NCI-H2081 treated with DMSO at 0.1 percent for 48 hours (cell line): ENCODE measurements at places on chromosomes 3 and 15.

DNA sequence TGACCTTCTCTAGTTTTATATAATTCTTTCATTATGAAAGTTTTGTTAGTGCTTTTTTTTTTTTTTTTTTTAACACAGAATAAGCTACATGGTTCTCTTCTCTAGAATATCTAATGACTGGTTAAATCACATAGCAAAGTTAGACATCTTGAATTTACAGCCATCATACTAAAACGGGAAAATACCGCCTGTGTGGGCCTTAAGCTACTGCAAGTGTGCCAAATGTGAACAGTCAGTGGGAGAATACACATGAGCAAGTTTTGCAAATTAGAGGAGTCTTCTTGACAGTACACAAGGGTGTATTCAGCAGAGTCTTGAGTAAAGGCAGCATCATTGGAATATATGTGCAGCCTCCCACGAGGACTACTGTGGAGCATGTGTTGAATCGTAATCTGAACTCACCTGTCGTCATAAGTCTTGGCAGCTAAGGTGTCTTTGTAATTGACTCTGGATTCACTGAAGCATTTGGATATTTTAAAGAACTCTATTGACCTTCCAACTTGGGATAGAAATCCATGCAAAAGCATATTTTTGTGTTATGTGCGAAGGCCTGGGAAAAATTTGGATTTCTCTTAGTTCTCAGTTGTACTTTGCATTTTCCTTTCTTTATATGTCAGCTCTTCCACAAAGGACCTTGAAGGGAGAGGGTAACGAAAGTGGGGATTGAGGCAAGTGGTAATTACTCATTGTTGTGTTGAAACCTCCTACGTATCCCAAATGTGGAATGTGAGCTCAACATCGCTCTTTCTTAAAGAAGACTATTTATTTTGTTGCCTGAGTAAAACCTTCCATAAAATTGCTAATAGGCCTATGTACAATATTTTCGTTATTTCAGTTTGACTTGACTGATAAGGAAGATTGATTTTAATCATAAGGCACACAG, 117.4 kb downstream of the ATG7 start:
- DNase-seq, result no peak

GRCh38 chr3:57699591-57699990, 6.7 kb upstream of the DENND6A start:
- no peak for DNase-seq

DNA sequence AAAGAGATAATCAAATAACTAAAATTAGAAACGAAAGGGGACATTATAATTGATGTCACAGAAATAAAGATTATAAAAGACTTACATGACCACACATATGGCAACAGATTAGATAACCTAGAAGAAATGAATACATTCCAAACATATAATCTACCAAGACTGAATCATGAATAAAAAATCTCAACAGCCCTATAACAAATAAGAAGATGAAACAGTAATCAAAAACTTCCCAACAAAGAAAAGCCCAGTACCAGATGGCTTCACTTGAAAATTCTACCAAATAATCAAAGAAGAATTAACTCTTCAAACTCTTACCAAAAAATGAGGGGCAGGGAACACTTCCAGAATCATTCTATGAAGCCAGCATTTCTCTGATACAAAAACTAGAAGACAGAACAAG, 11.8 kb downstream of the TOP2B start:
- DNase-seq, result no peak

GRCh38 chr15:71334873-71335272, 219.6 kb downstream of the THSD4 start:
- DNase-seq, result no peak

DNA sequence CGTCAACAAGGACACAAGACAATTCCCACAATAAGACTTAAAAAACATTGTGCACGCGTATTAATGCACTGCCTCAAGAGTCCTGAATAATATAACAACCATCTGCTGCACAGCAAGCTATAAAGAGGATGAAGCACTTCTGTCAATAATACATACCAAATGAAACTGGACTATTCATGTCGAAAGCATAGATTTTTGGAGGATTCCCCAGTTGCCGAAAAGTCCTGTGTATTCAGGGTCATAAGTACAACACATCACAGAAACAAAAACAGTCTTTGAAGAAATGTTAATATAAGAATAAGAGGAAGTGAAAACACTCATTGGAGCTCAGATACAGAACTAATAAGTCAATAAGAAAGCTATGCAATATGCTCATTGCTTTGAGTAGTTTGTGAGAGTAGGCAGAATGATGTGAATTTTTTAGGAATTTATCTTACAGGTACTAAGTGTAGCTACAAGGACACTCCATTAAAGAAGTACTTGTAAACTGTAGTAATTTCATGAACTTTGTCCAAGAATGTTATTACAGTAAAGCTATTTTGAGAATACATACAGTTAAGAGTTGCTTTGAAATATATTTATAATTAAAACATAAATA, 31.6 kb downstream of the CBLB start:
- no peak for DNase-seq

DNA sequence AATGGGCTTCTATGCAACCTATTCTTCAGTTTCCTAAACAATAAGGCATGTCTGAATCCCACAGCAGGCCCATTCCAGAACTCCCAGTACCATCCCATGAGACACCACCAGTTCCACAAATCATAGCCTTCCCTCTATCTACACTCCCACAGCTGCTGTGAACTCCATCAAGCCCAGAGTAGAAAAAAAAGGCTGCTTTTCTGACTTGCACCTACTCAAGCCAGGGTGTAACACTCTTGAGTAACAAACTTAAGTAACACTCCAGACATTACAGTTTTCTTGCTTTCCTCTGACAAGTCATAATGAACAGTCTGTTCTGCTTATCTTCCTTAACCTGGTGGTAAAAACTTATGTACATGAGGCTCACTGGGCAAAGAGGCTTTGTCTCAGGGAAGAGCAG, 283.1 kb downstream of the NFKBIZ start:
- no peak for DNase-seq

DNA sequence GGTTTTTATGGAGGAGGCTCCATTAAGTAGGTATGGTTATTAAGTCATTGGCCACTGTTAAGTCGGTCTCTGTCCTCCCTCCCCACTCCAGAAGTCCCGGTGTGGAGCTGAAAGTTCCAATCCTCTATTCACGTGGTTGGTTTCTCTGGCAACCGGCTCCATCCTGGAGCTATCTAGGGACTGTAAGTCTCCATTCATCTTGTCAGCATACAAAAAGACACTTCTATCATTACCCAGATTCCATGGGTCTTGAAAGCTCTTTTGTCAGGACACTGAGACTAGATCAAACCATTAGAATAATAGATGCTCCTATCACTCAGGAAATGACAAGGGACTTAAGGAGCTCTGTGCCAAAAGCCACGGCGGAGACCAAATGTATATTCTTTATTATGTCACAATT, 110.3 kb downstream of the PIK3CB start:
- no peak for DNase-seq

DNA sequence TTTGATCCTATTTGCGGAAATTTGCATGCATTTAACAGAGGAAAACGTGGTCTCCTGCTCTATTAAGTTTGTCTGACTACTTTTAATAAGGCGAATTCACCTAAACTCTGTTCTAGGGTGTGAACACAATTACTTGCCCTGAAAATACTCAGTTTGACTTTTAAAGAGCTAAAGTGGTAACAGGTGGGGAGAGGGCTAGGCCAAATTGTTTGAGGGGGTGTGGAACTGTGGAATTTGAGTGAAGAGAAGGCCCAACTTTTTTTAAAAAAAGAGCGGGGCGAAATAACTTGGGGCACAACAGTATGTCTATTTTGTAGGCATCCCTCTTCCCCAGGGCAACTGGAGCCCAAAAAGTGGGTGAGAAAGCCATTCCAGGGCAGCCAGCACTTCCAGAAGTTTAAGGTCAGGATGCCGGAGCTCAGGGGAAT, 580 bp upstream of the FXR1 start:
- no peak for DNase-seq
